Naive thymus-derived CD4-positive, alpha-beta T cell (primary cell): ENCODE measurements at places on chromosomes 13 and 19. TPM values are rescaled to one million over a fixed set of nuclear protein-coding genes. Genes with fewer than 3 reads are reported as not detected.

DNA sequence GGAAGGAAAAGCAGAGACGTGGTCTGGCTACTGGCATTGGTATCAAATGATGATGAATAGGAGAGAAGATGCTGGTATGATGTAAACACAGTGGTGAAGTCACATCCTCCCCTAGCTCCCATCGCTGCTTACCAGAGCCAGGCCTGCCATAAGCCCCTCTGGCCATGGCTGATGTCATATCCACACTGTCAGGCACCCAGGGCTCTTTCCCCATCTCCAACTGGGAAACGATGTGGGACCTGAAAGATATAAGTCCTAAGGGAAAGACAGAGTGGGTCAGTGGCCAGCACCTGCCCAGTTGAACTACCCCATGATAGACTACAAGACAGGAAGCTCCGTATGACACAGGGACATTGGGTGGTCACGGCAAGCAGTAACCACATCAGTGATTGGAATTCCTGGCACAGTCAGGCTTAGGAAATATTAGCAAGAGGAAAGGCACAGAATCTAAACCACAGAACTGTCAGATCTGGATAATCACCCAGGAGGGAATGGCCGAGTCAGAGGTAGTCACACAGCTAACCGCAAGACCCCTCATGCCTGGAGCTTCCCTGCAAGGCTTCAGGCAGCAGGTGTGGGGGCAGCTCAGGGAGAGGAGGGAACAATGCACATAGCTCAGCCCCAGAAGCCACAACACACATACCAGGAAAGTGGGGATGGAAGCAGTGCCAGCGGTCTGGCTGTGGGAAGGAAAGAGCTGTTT is 3.8 kb downstream of the ZNF792 start:
- H3K27me3 ChIP-seq, result no peaks in the 10 kb centered on the region
- H3K4me3 ChIP-seq, result no peak overlapping the region
- peaks cover 17% of the 10 kb centered on the region for H3K4me1 ChIP-seq
- DNase-seq, result no peak
- peaks cover 38% of the 10 kb centered on the region for H3K36me3 ChIP-seq
- H3K27ac ChIP-seq, result no peak overlapping the region

F7 gene
- not detected for polyA plus RNA-seq

PTPRS gene
- polyA plus RNA-seq, result 2.0 TPM

DNA sequence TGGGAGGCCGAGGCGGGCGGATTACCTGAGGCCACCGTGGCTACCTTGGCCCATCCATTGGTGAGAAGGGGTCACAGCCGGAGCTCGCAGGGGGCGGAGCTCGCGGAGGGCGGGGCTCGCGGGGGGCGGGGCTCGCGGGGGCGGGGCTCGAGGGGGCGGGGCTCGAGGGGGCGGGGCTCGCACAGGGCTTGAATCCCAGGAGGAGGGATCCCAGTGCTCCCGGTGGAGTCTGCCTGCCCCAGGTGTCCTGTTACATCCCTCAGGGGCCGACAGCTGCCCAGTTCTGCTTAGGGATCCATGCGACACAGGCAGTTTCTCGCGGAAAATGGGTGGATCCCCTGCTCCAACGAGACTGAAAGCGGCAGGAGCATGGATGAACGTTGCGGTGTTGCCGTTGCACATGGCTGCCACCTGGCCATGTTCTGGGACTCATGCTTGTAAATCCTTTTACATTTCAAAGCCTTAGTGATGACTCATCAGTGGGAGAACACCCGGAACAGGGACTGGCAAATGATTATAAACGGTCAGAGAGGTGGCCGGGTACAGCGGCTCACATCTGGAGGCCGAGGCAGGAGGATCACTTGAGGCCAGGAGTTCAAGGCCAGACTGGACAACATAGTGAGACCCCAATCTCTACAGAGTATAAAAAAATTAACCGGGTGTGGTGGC is 25.1 kb downstream of the TMPRSS9 start:
- no peak overlapping the region for H3K4me3 ChIP-seq
- no peaks in the 10 kb centered on the region for H3K4me1 ChIP-seq
- no peak for DNase-seq
- H3K27me3 ChIP-seq, result no peaks in the 10 kb centered on the region

DNA sequence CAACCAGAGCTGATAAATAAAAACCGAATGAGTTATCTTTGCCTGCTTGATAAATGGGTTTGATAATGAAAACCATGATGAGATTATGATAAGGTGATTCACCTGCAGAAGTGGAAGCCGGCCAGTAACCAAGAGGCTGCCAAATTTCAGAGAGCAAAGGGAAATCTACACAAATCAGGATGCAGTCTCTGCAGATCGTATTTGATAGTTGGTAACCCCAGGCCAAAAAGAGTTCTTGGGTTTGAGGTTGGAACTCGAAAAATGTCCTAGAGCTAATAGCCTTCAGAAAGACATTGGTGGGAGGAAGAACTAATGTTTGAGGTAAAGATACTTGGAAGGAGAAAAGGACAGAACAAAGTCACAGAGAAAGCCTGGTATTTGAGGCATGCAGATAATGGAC is 9.6 kb upstream of the LATS2 start:
- no peaks in the 10 kb centered on the region for H3K27me3 ChIP-seq
- no peak overlapping the region for H3K4me3 ChIP-seq
- no peak overlapping the region for H3K27ac ChIP-seq
- H3K36me3 ChIP-seq, result no peaks in the 10 kb centered on the region
- DNase-seq, result no peak

PEG3 gene
- not detected for polyA plus RNA-seq

KLK12 gene
- polyA plus RNA-seq, result not detected

KLK8 gene
- polyA plus RNA-seq, result not detected

ZNF850 gene
- polyA plus RNA-seq, result 0.99 TPM

DNA sequence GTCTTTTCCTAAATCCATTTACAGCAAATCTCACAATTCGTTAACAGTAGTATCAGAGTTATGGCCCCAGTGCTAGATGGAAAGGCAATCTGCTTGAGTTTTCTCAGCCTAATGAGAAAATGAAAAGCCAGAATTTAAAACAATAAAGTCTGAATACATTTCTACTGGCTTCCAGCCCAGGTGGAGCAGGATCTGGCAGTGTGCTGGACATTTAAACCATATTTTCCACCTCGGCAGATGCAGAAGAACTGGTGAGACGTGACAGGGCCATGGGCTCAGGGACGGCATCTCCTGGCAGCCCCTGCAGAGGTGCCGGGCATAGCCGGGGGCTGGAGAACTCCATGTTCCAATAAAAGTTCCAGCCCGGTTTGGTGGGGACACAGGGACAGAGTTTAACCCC is 7.1 kb downstream of the SMIM7 start:
- DNase-seq, result no peak
- H3K4me1 ChIP-seq, result no peaks in the 10 kb centered on the region
- H3K27me3 ChIP-seq, result no peaks in the 10 kb centered on the region
- H3K27ac ChIP-seq, result no peak overlapping the region
- peaks cover 14% of the 10 kb centered on the region for H3K36me3 ChIP-seq

- peaks cover 9% of the 10 kb centered on the region for H3K4me1 ChIP-seq
- no peaks in the 10 kb centered on the region for H3K36me3 ChIP-seq
- DNase-seq, result no peak
- H3K27ac ChIP-seq, result no peak overlapping the region
These were observed 19.0 kb downstream of the NFIX start for GRCh38 chr19:13014101-13014920.

DNA sequence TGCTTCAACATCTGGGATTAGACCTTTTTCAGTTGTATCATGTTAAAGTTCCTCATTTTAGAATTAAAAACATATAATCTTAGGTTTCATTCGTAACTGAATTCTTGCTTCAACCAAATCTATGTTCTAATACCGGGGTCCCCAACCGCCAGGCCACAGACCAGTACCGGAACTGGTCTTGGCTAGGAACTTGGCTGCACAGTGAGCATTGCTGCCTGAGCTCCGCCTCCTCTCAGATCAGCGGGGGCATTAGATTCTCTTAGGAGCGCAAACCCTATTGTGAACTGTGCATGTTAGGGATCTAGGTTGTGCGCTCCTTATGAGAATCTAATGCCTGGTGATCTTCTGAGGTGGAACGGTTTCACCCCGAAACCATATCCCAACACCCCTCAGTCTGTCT is 19.2 kb downstream of the ITM2B start:
- peaks cover 45% of the 10 kb centered on the region for H3K4me1 ChIP-seq
- H3K36me3 ChIP-seq, result peaks cover 14% of the 10 kb centered on the region

- no peak overlapping the region for H3K27ac ChIP-seq
- no peak overlapping the region for H3K4me3 ChIP-seq
- no peaks in the 10 kb centered on the region for H3K27me3 ChIP-seq
- DNase-seq, result no peak
These were observed 18.7 kb upstream of the POU2F2 start for GRCh38 chr19:42150911-42151361.

- H3K27me3 ChIP-seq, result no peaks in the 10 kb centered on the region
- peaks cover 4% of the 10 kb centered on the region for H3K36me3 ChIP-seq
- H3K4me1 ChIP-seq, result peaks cover 26% of the 10 kb centered on the region
- H3K4me3 ChIP-seq, result peak within 1 kb of the TSS; percentile 73
These were observed at the start of gene STRN4 for GRCh38 chr19:46746281-46747057. TSS of gene STRN4 (minus strand) at chr19:46746450. CDS start at chr19:46746430, 20 bp downstream.
